ENCODE measurements at places on chromosomes 2 and 18.

GRCh38 chr2:8966123-8966908, 37.2 kb downstream of the MBOAT2 start:
- DNase-seq: no peak

- no peak for DNase-seq
Observed at GRCh38 chr2:213766465-213766901, 482.2 kb downstream of the SPAG16 start.

DNA sequence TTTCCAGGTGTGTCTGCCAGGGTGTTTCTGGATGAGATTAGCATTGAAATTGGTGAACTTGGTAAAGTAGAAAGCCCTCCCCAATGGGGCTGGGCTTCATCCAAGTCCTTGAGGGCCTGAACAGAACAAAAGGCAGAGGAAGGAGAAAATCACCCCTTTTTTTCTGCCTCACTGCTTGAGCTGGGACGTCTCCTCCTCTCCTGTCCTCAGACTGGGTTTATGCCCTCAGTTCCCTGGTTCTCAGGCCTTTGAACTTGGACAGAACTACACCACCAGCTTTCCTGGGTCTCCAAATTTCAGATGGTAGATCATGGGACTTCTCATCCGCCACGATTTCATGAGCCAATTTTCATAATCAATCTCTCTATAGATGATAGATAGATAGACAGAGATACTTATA, 53.7 kb upstream of the BIN1 start:
- no peak for DNase-seq

DNA sequence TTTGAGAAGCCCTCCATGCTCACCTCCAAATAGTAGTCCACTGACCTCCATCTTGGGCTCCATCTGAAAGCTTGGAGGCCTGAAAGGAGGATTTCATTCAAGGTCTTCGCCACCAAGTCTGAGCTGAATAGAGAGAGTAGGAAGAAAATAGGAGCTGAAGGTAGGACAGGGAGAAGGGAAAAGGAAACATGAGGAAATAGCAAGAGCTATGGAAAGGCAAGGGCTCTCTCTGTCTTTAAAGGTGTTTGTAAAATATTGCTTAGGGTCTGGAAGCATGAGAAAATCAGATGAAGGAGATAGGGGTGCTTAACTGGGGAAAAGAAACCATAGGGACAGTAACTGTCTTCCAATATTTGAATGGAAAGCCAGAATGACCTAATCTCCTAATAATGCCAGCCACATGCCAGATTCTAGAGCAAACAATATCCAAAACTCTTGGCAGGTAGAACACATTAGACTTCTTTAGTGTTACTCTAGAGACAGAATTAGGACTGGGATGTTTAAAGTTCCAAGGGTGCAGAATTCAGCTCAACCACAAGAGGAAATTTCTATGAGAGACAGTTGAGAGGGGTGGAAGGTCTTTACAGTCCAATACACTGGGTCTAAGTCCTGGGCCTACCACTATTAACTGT, 67.4 kb downstream of the NAB1 start:
- no peak for DNase-seq

GRCh38 chr18:35729991-35730668, 148.6 kb downstream of the GALNT1 start:
- no peak for DNase-seq

DNA sequence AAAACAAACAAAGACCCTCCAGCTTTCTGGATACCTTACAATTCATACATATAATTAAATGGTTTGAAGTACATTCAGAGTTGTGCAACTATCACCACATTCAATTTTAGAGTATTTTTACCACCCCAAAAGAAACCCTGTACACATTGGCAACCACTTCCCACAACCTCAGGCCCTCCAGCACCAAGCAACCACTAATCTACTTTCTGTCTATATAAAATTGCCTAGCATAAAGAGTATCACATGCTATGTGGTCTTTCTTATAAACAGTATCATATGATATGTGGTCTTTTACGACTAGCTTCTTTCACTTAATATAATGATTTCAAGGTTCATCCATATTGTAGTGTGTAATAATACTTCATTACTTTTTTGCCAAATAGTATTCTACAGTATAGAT, 7.3 kb downstream of the IER3IP1 start:
- no peak for DNase-seq

DNA sequence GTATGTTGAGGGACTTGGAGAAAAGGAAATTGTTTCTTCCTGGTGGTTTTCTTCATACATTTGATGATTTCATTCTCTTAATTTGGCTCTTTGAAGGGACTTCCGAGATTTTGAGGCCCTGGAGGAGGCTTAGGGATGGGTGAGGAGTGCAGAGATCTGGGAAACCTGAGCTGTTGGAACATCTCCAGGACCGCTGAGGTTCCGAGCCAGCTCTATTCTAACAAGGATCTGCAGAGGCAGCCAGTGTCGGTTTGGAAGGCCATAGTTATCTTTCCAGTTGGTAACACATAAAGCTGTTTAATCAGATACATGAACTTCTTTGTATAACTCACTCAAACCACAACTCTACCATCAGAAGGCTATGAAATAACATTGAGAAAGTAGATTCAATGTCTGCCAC, 70.3 kb upstream of the UPP2 start:
- no peak for DNase-seq

DNA sequence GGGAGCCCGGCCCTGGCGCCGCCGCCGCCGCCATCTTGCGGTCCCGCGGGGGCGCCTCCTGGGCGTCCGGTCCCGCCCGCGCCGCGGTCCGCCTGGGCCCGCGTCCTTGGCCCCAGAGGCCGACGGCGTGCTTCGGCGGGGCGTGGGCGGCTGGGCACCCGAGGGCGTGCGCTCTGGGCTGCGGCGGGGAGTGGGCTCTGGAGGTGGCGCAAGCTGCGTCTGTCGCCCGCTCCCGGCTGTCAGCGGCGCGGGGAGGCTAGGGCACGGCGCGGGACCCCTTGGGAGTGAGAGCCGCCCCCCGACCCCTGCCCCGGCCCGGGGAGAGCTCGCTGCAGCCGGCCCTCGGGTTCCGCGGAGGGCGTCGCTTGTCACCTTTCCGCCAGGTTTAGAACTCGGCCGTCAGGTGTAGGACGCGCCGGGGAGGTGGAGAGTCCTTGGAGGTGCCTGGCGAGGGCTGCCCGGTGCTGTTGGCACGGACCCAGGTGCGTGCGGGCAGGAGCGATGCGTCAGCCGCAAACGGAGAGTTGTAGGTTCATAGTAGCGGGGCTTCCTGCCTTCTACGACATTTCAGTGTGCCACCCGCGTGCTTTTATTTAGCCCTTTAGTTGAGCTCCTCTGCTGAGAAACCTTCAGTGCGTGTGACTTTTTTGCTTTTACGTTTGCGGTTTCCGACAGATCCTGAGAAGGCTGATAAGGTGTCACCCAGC, 921 bp downstream of the VAPA start:
- DNase-seq: no peak

DNA sequence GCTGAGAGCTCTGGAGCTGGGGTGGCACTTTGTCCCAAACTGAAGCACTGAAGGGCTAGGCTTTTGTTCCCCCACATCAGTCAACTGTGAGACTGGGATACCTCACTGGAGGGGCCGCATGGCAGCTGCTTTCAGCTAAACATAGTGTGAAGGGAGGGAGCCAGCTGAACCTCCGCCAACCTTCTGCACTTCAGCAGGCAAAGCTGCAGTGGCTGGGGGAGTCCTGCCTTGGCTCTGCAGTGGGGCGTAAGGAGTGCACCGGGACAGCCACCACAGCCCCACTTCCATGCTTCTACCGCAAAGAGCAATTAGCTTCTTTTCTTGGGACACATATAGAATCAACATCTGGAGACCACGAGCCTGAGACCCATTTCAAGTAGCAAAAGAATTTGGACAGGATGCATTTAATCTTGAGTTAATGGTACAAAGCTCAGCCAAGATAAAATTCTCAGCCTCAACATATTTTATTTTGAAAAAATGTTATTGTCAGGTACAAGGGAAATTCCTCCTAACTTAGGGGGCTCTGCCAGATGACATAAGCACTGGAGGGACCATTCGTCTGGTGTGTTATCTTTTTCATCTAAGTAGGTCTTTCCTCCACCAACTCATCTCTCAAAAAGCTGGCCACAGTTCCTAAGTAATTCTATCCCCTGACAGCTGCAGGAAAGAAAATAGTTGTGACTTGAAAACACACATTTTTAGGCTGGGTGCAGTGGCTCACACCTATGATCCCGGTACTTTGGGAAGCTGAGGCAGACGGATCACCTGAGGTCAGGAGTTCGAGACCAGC, 25.6 kb upstream of the MYCN start:
- no peak for DNase-seq

DNA sequence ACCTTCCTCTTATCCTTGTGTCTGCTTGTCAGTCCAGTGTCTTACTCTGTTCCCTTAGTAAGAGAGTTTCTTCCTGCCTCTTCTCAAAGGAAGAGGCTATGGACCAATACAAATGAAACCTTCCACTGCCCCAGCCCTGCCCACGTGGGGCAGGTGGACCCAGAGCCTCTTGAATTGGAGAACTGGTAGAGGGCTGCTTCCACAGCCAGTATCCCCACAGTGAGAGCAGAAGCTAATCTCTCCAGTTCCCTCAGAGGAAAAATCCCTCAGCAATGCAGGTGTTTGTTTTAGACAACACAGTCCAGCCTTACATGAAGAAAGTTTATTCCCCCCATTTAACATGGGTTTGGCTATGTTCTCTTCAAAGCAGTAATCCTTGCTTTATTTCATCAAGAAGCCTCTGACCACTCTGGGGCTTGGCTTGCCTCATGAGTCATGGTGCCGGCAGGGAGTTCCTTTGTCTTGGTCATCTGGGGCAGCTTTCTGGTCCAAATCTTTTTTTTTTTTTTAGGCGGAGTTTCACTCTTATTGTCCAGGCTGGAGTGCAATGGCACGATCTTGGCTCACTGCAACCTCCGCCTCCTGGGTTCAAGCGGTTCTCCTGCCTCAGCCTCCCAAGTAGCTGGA, 6.5 kb upstream of the CYBRD1 start:
- no peak for DNase-seq

DNA sequence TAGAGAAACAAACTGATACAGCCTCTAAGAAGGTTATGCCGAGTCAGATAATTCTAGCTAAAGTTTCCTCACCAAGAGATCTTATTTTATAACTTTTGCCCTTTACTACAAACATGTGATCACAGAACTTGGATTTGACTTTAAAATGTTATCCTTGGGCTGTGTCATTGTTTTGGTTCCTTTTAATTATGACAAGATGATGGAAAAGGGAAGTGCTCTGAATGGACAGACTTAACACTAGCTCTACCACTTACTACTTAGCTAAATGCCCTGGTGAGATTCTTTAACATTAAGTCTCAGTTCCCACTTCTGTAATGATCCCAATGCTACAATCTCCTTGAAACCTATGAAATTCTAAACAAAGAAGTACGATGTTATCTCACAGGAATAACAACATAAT, 69.9 kb downstream of the RTTN start:
- DNase-seq: no peak

DNA sequence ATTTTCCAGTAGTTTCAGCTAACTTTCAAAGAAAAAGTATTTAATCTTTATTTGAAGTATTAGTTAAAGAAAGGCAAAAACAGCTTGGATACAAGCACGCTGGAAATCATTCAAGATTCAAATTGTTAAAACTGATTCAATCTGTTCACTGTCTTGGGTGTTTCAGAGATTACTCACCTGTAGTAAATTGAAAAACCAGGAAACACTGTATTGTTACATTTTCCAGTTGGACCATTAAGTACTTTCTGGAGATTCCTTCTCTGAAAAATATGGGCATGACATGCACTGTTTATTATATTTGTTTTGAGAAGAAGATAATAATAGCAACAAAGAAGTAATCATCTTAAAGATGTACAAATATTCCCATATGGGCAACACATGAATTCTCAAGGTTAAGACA, 196.1 kb downstream of the UBE2E3 start:
- DNase-seq: no peak
